Vagina (tissue), 2 donors: ENCODE measurements at places on chromosomes 4 and X.

DNA sequence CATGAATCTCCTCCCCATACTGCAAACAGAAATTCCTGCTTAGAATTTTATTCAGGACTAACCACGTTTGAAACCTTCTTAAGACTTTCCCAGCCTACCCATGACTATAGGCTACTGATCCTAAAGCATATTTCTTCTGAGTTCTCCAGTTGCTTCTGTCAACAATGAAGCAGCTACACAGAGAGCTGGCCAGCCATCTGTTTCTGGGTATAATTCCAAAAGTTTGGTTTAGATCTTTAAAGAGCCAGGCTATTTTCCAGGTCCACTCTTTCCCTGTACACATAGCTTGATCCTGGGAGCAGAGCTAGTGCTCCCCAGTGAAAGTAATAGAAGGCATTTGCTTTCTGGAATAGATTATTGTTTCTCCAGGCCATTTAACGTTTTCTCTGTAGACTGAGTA, 4.0 kb upstream of the ITM2A start:
- no peak for DNase-seq

GRCh38 chrX:152137771-152138387, 498 bp downstream of the MAGEA10 start:
- DNase-seq, result no peak

DNA sequence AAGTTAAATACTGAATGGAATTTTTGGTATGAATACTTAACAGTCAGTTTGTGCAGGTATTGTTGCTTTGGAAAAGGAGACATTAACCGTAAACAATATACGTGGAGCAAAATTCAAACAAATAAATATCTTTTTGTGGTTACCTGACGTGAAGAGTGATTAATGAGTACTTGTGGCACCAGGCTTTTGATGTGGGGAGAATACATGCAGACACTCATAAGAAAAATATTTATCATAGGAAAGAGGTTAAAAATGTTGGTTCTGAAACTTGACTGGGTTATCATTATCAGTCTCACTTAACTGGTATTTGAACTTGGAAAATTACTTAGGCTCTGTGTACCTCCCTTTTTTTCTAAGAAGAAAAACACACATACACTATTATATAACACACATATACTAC, 136.4 kb upstream of the NDST4 start:
- no peak for DNase-seq

DNA sequence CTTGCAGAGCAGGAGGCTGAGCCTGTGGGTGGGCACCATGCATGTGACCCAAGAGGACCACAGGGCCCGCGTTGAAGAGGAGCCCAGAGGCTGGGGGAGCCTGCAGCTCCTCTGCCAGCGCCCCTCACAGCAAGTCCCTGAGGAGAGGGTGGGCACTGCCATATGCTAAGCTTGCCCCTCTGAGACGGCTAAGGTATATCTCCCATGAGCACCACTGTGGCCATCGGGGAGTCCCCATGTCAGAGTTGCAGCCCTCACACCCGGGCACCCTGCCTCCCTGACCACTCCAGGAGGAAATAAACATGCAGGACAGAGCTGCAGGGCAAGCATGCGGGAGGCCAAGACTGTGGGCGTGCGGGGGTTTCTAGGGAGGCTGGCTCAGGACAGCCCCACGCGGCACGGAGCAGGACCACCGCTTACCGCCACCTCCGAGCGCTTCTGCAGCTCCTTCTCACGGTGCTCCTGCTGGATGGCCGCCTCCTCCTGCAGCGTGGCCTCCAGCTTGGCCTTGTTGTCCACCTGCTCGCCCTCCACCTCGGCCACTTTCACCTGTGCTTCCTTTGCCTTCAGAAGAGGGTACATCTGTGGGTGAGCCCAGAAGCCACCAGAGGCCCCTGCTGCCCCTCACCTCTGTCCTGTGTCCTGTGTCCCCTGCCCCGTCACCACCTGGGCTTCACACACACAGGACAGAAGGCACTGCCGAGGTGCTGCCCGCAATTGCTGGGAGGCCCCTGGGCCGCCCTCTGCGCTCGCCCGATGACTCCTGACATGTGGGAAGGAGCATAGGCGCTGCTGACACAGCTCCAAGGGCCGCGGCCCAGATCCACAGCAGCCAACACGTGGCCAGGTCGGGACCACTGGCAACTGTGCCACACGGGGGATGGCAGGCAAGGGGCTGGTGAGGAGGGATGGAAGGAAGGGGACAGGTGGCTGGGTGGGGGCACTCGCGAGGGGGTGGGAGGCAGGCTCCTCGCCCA, 29.8 kb downstream of the FGFR3 start:
- DNase-seq, result no peak

DNA sequence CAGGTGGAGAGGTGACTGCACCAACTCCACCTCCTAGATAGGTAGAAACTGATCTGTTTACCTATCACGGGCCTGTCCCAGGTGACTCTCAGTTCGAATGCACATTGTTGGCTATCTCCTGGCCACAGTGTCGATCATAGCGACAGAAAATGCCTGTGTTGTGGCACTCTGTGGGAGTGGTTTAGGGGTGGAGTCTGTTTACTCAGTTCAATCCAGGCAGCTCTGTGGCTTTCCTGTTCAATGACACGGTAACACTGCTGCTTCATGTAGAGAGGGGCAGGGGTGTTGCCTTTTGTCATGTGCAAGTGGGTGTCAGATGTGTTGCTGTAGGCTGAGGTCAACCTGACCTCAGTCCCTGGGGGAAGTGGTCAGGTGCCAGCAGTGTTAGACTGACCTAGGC, 1602.4 kb downstream of the TECRL start:
- DNase-seq, result no peak
